ENCODE measurements at places on chromosomes 6 and 20.

DNA sequence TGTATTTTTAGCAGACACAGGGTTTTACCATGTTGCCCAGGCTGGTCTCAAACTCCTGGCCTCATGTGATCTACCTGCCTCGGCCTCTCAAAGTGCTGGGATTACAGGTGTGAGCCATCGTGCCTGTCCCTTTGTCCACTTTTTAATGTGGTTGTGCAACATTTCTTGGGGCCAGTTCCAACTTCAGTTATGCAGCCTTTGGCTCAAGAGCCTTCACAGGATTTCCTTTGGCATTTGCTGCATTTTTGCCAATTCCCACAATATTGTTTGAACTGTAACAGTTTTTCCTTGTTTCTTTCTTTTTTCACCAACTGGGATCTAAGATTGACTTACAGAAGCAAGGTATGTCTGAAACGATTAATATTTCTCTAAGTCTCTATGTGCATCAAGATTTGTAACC lies 63.6 kb downstream of the EDN1 start:
- DNase-seq: no peak

GRCh38 chr6:101178748-101179147 lies 214.8 kb upstream of the GRIK2 start:
- DNase-seq: no peak

DNA sequence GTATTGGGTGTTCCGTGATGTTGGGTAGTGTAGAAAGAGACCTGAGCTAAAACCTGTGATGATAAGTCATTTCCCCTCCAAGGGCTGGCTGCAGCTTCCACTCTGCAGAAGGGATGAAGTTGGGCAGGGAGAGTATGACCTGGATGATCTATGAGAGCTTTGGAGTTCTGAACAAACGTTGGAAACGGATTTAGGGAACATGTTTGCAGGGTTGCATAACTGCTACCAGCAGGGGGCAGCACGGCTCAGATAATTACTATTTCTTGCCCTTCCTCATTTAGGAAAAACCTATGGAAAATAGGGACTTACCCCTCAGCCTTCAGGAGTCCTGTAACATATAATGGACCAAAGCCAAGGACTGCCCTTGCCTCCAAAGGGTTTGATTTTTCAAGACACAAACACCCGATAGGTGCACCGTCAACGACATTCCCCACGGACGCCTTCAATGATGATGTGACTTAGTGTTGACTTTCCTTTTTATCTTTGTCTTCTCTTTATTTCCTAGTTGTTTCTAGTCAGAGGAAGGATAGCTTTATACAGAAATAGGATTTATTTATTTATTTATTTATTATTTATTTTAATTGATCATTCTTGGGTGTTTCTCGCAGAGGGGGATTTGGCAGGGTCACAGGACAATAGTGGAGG lies 164.9 kb upstream of the SASH1 start:
- DNase-seq: no peak

DNA sequence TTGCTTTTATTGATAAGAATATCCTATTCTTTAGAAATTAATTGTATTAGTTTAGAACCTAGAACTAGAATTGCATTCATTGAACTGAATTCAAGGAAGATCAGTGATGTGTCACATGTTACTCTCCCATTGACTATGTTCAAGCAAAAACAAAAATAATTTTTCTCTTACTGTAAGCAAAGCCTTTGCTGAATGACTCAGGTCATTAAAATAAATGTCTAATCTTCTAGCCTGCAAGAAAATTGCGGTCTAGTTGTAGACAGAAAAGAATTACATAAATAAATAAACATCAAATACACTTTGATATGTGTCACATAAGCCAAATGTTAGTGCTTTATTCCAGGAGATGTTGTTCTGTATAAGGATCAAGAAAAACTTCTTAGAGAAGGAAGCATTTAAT lies 387.9 kb downstream of the ADGRB3 start:
- no peak for DNase-seq

DNA sequence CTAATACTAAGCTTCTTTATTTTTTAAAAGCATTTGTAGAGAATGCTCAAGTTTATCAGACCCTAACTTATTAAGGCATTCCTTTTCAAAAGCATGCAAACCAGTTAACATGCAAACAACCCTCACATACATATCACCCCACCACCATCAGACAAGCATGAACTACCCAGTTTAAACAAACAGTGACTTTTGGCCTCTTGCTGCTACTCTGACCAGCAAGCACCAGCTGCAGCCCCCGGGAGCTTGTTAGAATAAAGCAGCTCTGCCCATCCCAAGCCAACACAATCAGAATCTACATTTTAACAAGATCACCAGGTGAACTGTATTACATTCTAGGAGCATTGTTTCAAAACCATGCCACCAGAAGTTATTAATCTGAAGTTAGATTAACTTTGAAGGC lies 5.9 kb upstream of the NUP153 start:
- no peak for DNase-seq

DNA sequence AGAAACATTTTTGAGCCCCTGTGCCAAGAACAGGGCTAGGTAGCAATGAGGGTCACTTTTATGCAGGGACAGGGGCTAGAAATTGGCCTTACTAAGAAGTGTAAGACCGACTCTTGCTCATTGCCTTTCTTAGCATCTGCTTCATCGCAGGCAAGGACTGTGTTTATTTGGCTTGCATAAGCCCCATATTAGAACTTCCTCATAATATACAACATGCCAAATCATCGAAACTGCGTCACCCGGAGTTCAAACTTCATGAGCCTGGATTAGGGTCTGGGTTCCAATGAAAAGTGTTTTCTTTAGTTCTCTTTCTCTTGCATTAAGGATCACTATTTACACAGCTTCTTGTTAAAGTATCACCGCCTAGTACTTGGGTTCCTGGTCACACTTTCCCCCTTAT lies 977 bp upstream of the SMAP1 start:
- DNase-seq: no peak

DNA sequence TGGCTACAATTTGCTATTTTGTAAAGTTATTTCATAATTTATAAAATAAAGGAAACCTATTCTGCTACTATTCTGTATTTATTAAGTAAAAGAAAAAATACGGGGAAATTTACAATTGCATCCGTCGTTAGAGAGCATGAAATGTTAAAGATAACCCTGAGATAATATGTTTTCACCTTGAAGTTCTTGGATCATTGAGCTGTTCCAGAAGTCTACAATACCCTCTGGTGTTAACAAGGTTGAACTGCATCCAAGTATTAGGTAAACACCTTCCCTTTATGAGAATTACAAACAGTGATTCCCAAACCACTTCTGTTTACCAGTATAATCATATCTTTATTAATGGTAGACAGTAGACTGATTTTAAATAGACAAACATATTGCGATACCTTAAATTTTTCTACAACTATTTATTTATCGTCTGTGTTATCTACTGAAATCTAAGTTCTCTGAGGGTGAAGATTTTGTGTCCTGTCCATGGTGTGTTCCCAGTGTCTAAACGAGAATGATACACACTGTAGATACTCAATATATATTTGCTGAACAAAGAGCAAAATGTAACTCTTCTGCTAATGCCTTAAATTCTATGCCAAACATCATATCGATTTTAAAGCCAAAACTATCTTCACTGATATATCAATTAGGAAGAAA lies 28.2 kb downstream of the TBC1D32 start:
- DNase-seq: no peak

GRCh38 chr20:35702051-35702823 lies 3.0 kb downstream of the ROMO1 start:
- no peak for DNase-seq
